Bronchus fibroblast of lung (primary cell): ENCODE measurements at places on chromosomes 1 and 21. TPM values are rescaled to one million over a fixed set of nuclear protein-coding genes. Genes with fewer than 3 reads are reported as not detected.

Gene CFHR1
- 0.17 TPM in 1 of 2 replicates, not detected in the other for total RNA-seq

Gene SH3D21
- total RNA-seq = 1.3 and 1.8 TPM in 2 replicates

Gene NKAIN1
- 0.15 and 2.4 TPM in 2 replicates for total RNA-seq

Gene KCNN3
- not detected in 2 replicates for total RNA-seq

Gene HCRTR1
- not detected in 2 replicates for total RNA-seq

Gene OLFML3
- 48.1 and 48.5 TPM in 2 replicates for total RNA-seq

Gene FGR
- under 0.01 TPM in 1 of 2 replicates, not detected in the other for total RNA-seq

Gene NT5C1A
- total RNA-seq = not detected in 2 replicates

Gene RIMKLA
- under 0.01 TPM in 1 of 2 replicates, not detected in the other for total RNA-seq

Gene SPSB1
- total RNA-seq = 8.4 and 8.8 TPM in 2 replicates

Gene FMO5
- 0.59 and 1.0 TPM in 2 replicates for total RNA-seq

Gene DISC1
- total RNA-seq = 3.1 and 3.4 TPM in 2 replicates

Gene TEDDM1
- not detected in 2 replicates for total RNA-seq

Gene PCAT6
- 0.50 and 0.89 TPM in 2 replicates for total RNA-seq

Gene UQCRHL
- 0.89 and 1.2 TPM in 2 replicates for total RNA-seq

Gene PIP5K1A
- 43.7 and 46.7 TPM in 2 replicates for total RNA-seq

Gene GUCA2A
- total RNA-seq = not detected in 2 replicates

Gene CFHR5
- not detected in 2 replicates for total RNA-seq

Gene PLEKHG5
- total RNA-seq = 8.3 and 10.6 TPM in 2 replicates

Gene GNAI3
- total RNA-seq = 7.4 and 8.4 TPM in 2 replicates
